ENCODE measurements at places on chromosomes 13 and 19.
A peak's percentile ranks its signal among the peaks of the same experiment; 100 is the strongest.

DNA sequence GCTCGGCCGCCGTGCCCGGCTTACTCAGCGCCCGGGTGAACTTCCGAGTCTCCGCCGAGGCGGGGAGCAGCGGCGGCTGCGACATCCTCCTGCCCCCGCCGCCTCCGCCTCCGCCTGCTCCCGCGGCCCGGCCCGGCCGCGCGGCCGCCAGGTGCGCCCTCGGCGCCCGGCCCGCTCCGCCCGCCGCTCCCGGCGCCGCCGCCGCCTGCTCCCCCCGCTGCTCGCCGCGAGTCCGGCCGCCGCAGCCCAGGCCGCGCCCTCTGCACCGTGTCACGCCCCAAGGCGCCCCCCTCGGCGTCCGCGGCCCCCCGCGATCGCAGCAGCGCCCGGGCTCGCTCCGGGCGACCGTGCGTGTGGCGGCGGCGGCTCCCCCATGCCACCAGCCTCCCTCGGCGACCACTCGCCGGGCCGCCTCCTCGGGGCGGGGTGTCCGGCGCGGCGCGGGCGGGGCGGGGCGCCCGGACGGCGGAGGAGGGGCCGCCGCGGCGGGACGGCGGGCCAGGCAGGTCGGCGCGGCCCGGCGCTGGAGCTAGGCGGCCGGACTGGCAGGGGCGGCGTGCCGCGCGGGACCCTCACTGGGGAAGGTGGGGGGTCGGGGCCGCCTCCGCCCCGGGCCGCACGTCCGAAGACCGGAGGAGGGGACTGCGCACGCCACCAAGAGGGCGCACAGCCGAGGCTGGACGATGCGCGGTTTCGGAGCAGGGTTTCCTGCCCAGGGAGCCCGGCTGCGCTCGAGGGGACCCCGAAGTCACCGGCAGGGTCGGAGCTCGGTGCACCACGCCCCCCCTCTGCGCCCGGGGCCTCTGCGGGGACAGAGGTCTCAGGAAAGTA lies 108.6 kb upstream of the DOCK9 start:
- DNase-seq, result peak; percentile 64

DNA sequence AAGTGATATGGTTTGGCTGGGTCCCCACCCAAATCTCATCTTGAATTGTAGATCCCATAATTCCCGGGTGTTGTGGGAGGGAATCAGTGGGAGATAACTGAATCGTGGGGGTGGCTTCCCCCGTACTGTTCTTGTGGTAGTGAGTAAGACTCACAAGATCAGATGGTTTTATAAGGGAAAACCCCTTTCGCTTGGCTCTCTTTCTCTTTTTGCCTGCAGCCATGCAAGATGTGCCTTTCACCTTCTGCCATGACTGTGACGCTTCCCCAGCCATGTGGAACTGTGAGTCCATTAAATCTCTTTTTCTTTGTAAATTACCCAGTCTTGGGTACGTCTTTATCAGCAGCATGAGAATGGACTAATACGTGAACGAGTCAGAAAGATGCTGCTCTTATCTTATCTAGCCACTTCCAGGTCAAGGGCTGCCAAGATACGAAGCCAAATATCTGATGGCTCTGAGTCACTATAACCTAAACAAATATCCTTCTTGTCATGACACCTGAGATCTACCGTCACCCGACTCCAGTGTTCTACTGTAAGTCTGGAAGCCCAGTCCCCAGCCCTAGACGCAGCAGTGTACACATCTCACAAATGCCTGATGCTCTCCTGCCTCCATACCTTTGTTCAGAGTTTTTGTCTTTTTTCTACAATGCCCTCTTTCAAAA lies 45.9 kb downstream of the SLC15A1 start:
- no peak for DNase-seq

- no peak for DNase-seq
Observed at GRCh38 chr13:66634384-66634783, 595.8 kb downstream of the PCDH9 start.

GRCh38 chr13:94201022-94201421 lies 278.5 kb downstream of the DCT start:
- DNase-seq, result no peak

DNA sequence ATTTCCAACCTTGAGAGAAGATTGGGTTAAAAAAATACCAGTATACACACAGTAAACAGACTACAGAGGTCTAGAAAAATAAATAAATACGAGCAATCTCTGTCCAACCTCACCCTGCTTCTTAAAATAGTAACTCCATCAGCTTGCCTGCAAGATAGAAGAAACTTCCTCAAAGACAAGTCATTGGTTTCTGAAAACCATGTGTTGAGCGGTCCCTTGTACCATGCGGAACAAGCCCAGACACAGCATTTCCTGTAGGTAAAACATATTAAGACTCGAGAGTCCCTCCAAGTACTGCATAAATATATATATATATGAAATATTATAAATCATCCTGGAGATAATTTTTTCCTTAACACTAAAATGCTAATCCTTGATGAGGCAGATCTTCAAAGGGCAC lies 157.4 kb downstream of the MZT1 start:
- DNase-seq, result no peak

DNA sequence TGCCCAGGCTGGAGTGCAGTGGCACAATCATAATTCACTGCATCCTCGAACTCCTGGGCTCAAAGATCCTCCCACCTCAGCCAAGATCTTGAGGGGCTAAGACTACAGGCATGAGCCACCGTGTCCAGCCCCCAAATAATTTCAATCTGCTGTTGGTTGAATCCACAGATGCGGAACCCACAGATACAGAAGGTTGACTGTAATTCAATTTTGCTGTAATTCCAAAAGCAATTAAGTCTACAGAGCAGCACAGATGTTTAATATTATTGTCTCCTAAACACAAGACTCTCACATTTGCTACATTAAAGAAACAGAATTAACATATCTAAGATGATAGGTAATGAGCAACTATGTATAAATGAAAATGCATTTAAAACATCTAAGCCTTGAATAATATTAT lies 75.6 kb downstream of the MIPEP start:
- DNase-seq, result no peak

GRCh38 chr19:28117143-28117542 lies 1095.8 kb downstream of the UQCRFS1 start:
- no peak for DNase-seq

DNA sequence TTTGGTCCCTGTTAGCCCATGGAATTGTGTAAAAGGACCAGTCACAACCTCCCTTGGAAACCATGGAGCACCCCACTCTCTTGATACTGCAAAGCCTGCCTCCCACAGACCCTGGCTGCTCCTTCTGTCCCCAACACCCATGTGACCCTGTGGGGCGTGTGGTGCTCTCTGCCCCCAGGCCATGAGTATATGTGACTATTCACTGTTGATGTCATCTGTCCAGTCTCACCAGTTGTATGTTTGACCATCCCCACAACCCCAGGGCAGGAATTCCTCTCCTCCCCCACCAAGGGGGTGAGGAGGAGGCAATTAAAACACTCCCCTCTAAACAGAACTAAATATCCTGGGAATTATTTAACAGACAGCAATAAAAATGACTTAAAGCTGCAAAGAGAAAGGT lies 35.2 kb downstream of the KCTD15 start:
- DNase-seq, result no peak

DNA sequence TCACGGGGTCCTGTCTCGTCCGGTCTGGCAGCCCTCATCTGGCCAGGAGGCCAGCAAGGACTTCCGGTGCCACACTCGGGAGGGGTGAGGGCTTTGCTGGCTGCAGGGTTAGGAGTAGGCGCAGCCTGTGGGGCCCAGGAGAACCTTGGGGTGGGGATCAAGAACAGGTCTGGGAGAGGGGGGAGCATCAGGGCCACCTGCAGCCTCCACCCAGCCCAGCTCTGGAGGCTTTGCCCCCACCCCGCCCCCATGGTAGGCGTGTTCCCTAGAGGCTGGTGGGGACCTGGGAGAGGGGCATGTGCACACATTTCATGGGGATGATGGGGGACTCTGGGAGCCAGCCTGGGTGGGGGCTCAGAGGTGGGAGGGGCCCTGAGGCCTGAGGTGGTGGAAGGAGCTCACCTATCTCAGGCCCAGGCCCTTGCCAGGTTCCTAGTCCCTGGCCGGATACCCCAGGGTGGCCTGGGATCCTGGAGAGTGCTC lies 23.3 kb downstream of the WTIP start:
- DNase-seq, result no peak

GRCh38 chr13:94080527-94080926 lies 399.0 kb downstream of the DCT start:
- no peak for DNase-seq

DNA sequence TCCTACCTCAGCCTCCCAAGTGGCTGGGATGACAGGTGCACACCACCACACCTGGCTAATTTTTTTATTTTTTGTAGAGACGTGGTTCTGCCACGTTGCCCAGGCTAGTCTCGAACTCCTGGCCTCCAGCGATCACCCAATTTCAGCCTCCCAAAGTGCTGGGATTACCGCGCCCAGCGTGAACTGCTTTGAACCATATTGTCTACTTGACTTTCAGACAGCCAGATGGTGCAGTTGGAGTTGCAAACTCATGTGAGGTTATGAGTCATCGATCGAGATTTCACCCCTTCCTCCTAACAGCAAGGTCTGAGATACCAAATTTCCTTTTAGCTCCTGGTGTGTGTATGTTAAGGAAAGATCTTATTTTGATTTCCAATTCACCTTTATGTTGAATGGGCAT lies 2.7 kb downstream of the SLC27A1 start:
- DNase-seq, result no peak

DNA sequence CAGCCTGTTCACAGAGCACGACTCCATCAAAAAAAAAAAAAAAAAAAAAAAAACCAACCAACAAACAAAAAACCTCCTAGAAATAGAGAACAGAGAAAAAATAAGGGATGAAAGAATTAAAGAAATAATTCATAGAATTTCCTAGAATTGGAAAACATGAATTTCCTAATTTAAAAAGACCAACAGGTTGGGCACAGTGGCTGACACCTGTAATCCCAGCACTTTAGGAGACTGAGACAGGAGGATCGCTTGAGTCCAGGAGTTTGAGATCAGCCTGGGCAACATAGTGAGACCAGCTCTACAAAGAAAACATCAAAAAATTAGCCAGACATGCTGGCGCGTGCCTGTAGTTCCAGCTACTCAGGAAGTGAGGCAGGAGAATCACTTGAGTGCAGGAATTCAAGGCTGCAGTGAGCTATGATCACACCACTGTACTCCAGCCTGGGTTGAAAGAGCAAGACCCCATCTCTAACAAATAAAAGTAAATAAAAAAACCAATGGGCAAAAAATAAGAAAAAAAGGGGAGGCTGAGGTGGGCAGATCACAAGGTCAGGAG lies 6.5 kb downstream of the SPART start:
- DNase-seq, result no peak

DNA sequence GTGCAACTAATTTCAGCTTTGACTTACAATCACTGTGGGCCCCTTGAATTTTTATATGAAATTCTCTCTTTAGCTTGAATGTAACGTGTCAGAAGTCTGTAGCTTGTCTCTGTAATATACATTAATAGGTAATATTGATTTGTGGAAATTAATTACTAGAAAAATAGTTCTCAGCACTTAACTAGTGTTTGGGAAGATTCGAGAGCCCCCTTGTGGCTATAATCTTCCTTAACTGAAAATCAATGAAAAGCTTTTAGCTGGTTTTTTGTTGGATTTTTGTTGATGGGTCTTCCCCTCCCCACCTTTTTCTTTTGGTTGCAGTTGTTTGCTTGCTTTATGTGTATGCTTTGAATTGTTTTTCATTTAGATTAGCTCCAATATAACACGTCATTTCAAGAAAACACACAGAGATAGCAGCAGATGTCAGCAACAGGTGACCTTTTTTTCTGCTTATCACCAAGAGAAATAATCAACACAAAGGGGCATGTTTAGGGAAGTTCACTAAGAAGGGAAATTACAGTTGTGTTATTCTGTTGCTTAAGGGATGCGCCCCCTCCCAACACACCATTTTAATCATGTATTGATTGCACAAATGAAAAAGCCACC lies 176.8 kb downstream of the OXGR1 start:
- DNase-seq, result no peak

GRCh38 chr19:46193678-46194077 lies 35.9 kb upstream of the IGFL1 start:
- DNase-seq, result no peak

- DNase-seq, result no peak
Observed at GRCh38 chr13:28983641-28984040, 163.5 kb downstream of the MTUS2 start.

DNA sequence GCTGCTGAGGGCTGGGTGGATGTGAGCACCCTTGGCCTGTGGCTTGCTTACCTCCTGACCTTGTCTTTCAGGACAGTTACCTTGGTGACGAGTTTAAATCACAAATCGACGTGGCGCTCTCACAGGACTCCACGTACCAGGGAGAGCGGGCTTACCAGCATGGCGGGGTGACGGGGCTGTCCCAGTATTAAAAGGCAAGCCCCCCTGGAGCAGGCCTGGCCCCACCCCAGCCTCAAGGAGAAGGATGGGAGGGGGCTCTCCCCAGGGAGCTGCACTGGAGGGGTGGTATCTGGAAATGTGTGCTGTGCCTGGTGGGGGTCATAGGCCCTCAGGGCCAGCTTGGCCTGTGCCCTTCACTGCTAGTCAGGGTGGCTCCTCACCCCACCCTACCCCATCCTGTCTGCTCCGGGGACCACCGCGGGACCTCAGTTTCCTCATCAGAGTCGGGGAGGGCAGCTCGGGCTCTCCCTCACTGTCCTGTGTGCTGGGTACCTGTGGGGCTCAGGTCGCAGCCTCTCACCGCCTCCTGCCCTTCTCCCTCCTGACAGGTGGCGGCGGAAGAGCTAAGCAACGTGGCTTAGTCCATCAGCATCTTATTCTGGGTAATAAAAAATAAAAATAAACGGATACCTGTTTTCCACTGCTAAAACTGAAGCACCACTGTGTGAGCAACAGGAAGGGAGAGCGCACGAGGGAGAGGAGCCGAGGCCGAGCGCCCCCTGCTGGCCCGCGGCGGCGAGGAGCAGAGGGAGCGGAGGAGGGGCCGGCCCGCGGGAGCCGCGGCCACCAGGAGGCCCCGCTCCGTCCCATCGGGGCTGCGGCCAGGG lies 29.8 kb downstream of the CERS1 start:
- peak; percentile 29 for DNase-seq

DNA sequence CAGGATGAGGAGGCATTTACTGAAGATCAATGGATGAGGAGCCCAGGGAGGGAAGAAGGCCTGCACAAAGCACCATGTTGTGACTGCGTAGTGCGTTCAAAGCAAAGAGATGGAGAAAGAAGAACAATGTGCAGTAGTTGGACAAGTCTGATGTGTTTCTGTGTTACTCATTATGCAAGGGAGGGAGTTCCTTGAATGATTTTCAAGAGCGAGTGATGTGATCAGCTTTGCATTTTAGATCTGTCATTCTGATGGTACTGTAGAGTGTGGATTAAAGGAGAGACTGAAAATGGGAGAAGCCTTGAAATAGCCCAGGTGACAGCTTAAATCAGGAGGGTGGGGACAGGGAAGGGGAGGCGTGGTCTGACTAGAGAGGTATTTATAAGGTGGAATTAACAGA lies 9.5 kb downstream of the MYO16 start:
- no peak for DNase-seq
